ENCODE measurements at places on chromosomes 2 and 18. TPM values are rescaled to one million over a fixed set of nuclear protein-coding genes. Genes with fewer than 3 reads are reported as not detected.

DNA sequence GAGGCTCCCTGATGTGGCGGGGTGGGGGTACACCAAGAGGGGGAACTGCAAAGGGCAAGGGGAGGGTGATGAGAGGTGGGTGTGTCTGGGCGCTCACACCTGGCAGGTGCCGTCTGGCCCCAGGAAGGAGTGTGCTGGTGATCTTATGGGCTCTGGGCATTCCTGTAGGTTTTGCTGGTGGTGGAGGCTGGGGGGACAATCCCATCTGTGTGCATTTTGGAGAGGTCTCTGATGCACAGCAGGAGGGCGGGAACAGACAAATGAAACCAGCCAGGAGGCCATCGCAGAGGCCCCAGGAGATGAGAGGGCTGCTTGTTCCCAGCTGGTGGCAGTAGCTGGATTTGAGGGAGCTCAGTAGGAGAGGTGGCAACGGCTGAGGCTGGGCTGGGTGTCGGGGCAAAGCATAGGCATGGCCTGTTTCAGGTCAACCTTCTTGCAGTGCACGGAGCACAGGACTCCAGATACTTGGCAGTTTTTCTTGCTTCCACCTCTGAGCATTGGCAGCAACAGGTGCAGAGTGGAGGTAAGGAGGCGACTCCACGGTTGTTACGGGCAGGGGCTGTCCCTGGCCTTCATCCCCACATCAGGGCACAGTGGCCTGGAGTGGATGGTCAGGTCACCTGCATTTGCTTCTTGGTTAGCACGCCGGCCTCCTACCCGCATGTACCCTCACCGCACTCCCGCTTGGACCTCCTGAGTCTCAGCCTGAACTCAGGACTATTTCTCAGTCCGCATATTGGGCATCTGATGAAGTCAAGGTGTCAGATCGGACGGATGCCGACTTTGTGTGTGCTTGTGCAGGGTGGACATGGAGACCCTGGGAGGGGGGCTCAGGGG, 194.2 kb upstream of the HDAC4 start:
- no peak for DNase-seq

GRCh38 chr2:17051538-17051937, 385.9 kb upstream of the CYRIA start:
- no peak for DNase-seq

DNA sequence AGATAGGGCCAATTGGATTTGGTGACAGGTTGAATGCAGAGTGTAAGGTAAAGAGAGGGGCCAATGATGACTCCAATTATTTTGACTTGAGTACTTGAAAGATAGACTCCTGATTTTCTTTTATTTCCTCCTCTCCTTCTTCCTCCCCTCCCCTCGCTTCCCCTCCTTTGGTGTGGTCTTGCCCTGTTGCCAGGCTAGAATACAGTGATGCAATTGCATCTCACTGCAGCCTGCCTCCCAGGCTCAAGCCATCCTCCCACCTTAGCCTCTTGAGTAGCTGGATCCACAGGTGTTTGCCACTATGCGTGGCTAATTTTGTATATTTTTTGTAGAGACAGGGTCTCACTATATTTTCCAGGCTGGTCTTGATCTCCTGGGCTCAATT, 2.3 kb downstream of the DGUOK start:
- no peak for DNase-seq

DNA sequence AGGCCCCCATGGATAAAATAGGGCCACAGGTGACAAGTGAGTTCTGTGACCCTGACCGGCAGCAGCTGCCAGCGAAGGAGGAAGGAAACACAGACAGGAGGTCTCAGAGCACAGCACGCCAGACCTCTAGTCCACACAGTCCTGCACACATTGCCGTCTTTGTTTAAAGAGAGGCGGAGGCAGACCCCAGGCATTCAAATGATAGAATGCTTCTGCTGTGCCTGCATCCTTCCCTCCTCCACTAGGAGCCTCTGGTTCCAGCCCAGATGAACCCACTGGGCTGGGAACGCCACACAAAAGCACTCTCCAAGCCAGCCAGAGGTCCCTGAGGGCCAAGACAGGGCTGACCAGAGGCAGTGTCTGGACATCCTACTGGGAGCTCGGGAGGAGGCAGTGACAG, 118.7 kb downstream of the KLHL29 start:
- no peak for DNase-seq

GRCh38 chr2:63486861-63487290, 101.4 kb downstream of the WDPCP start:
- no peak for DNase-seq

- peak; percentile 15 for DNase-seq
These were observed 61.3 kb downstream of the PTRHD1 start for GRCh38 chr2:24731923-24732322.

GRCh38 chr18:1618364-1618763, 713.7 kb downstream of the ADCYAP1 start:
- DNase-seq, result no peak

DNA sequence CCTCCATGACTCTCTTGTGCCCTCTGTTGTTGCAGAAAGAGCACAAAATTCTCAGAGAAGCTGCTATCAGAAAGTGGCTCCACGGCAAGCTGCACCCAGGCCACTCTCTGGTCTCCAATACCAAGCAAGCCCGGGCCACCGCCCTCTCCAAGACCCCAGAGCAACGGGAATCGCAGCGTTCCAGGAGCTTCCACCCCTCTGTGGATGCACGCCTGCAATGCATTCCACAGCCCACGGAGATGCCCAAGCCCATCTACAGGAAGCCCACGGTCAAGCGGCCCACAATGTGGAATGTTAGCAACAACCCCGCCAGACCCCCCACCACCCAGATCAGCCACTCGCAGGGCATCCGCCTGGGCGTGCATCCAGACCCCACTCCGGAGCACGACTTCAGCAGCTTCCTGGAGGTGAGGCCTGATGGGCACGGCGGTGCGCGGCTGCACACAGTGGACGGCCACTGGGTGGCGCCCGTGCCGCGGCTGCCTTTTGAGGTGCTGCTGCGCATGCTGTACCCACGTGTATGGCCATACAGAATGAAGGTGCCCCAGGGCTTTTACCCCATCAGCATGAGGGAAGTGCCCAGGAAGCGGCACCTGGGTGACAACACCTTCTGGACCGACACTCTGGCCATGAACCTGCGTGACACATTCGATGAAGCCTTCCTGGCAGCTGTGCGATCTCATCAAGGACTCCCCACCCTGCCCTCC, 6.3 kb downstream of the ANKRD53 start:
- no peak for DNase-seq

DNA sequence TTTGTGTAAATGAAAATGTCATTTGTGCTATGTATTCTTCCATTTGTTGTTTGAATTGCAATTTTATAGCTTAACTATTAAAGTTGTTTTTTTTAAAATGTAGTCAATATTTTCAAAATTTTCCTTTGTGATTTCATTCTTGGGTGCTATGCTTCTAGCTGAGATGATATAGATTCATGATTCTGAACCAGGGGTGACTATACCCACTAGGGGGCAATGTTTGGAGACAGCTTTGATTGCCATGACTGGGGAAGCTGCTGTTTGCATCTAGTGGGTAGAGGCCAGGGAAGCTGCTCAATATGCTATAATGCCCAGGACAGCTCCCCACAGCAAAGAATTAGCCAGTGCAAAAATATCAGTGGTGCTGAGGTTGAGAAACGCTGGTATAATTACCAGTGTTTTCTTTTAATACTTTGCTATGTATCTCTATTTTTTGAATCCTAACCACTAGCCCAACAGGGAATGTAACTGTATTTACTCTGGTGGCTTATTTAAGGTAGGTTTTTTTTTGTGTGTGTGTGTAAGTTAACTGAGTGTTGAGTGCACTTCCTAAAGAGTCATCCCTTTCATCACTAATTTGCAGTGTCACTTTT, 99.7 kb downstream of the MEP1B start:
- DNase-seq, result peak; percentile 60

DNA sequence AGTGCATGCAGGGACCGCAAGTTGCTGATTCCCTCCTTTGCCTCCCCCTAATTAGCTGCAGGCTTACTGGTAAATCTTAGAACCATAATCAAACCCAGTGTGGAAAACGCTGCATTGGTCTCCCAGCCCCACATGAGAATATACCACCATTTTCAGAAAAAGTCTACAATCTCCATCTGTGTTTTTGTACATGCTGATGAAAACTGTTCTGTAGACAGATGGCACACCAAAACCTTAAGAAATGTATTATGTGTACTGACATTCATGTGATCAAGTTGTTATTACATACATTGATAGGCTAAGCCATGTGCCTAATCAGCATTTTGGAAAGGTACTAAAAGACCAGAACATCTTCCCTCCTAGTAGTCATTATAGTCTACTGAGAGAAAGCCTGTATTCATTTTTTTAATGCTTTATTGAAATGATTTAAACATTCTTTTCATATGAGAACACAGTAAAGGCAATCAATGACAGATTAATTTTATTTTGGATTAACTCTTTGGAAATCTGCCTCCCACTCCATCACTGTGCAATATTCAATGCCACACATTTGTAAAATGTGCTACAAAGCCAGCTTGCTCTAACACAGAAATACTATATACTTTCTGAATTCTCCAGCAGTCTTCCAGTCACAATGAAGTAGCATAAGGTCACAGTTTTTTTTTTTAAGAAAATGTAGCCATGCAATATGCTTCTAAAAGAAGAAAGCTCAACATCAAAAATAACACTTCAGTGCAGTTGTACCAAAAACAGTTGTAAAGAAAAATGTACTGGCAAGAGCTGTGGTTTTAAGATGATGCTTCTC, 1.8 kb upstream of the CRYGA start:
- DNase-seq, result no peak

- peak; percentile 6 for DNase-seq
These were observed 184.8 kb downstream of the NR4A2 start for GRCh38 chr2:156147594-156148330.

The ZBTB7C gene
- 0.99 TPM for total RNA-seq

The TOGARAM2 gene
- total RNA-seq, result not detected

The KIF5C gene
- 2.1 TPM for total RNA-seq

The THSD7B gene
- total RNA-seq, result not detected

The VWA3B gene
- total RNA-seq, result not detected

The MREG gene
- 1.9 TPM for total RNA-seq

All from renal cortical epithelial cell (primary cell).